NCI-H2029 treated with DMSO at 0.1 percent for 48 hours (cell line): ENCODE measurements at places on chromosomes 7 and 10.

DNA sequence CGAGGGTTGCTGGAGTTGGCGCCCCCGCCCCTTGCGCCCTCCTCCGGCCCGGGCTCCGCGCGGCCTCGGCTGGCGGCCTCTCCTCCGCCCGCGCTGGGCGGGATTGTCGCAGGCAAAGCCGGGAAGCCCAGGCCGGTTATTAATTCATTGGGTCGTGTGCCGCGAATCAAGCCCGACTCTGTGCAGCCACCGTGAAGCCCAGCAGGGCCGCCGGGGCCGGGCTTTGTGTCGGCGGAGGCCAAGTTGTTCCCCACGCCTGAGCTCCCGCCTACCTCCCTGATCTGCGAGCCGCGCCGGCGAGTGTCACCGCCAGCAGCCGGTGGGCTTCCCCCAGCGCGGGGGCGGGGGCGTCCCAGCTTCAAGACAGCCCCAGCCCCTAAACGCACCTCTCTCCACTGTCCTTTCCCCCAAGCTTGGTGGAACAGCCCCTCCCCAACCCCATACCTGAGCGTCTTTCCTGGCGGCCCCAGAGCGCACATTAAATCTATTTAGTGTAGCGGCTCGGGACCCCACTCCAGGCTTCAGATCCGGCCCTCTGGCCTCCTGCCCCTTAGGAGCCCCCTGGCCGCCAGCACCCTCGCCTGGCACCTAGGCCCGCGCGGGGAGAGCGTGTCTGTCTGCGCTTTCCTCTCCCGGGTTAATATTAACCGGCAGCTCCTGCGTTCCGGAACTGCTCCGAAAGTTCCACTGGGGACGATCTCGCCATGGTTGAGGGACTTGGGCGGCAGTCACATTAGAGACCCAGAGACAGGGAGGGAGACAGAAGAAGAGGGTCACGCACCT is 3.5 kb downstream of the SHH start:
- DNase-seq: no peak

- no peak for DNase-seq
Measured at GRCh38 chr10:44047361-44047760, 337.5 kb downstream of the CXCL12 start.

GRCh38 chr10:125744909-125745308 is 25.4 kb downstream of the EDRF1 start:
- DNase-seq: no peak

- no peak for DNase-seq
Measured at GRCh38 chr7:115106316-115106715, 184.4 kb downstream of the MDFIC start.

DNA sequence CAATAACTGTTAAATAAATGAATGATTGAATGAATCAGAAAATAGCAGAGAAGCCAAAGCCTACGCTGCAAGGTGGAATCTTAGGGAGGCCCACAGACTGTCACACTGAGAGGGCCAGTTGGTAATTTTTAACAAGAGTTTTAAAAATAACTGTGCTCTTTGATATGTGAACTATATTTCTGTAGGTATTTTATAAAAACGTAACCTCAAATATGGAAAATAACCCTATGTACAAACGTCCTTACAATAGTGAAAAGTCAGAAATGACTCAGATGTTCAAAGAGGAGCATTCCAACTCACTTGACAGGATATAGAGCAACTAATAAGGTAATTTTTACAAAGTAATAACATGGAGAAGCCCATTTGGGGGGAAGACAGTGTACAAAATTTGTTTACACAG is 18.9 kb upstream of the TMEM273 start:
- DNase-seq: no peak

GRCh38 chr7:1140476-1141104 is 19.4 kb downstream of the ZFAND2A start:
- no peak for DNase-seq

DNA sequence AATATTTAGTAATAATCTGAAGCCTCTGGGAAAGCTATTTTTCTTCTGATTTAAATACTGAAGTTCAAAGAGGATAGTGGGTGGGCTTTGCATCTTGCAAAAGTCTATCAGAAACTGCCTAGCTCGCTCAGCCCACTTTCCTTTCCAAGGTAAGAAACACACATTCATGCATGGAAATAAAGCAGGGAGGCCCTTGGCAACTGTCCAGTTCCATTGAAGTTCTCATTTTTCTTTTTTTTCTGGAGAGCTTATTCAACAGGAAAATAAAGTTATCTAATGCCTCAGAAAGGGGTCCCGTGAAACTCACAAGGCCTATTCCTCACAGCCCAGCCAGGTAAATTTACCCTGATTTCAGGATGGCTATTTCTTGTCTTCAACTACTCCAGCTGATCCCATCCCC is 654.9 kb downstream of the KCNMA1 start:
- no peak for DNase-seq

- peak; percentile 85 for DNase-seq
Measured at GRCh38 chr7:55438757-55439525, 73.8 kb downstream of the LANCL2 start.

- DNase-seq: no peak
Measured at GRCh38 chr10:31959461-31960173, 31.0 kb upstream of the ARHGAP12 start.

DNA sequence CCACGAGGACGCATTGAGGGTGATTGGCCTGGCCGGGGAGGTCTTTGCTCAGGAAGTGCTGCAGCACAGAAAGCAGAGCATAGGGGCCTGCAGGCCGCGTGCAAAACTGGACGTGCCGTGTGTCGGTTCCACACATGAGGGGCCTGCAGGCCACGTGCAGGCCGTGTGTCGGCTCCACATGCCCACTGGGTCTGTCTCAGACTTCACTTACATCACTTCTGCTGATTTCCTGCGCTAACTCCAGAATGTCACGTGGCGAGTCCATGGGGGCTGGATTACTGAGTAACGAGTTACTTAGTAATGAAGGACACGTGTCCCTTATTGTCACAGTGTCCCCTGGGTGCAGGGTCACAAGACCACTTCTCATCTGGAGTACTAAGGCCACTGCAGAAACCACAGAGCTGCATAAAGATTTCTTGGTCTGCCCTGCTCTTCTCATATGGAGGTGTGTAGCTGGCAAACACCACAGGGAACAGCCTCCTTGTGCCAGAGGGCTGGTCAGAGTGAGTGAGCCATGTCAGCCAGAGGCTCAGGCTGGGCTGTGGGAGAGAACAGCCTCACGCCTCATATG is 60.8 kb downstream of the GDI2 start:
- no peak for DNase-seq

- no peak for DNase-seq
Measured at GRCh38 chr7:34354899-34355298, 303.1 kb upstream of the NPSR1 start.

- DNase-seq: no peak
Measured at GRCh38 chr7:107860981-107861652, 29.9 kb upstream of the DLD start.

DNA sequence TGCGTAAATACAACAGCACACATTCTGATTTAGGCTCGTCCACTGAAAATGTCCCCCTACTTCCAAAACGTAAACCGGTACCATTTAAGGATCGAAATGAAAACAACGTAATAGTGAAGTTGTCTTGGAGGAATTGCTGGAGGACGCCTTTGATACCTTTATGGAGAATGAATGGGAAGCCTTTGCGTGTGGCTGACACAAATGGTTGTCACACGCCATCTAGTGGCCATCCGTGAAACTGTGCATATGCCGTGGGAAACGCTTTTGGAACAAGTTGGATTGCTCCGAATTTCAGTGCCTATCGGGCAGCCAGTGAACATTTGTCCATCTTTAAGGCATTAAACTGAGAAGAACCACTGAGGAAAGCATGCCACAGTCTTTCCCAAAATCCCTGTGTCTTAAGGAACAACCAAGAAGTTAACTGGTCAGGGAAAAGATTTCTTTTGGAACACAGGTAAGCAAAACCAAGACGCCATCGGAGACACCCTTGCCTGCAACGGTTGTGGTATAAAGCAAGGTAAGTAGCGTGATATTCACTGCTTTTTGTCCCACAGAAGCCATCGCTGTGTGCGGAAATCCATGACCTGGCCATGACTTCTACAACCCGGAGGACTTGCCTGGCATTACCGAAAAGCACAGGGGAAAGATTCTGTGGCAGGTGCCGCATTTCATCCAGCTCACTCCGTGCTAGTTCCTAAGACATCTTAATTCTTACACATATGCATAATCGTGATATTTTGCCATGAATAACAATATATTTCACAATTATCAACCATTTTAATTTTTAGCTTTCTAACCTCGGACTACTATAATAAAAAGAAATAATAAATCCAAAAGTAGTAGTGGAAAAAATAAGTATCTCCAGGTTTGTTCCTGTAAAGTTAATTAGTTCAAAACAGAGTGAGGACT is 100.6 kb downstream of the FAM204A start:
- DNase-seq: peak; percentile 26

DNA sequence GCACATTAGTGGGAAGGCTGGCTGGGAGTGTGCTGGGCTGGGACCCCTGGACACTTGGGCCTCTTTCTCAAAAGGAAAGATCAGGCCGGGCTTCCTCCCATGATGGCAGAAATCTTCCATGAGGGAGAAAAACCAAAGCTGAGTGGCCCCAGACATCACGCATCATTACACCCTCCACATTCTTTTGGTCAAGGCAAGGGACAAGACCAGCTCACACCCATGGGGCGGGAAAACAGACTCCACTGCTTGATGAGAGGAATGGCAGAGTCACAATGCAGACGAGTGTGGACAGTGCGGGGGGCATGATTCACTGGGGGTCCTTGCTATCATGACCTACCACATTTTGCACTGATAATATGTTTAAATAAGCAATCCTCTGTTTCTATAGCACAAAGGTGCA is 73.3 kb downstream of the CREB3L2 start:
- DNase-seq: no peak

DNA sequence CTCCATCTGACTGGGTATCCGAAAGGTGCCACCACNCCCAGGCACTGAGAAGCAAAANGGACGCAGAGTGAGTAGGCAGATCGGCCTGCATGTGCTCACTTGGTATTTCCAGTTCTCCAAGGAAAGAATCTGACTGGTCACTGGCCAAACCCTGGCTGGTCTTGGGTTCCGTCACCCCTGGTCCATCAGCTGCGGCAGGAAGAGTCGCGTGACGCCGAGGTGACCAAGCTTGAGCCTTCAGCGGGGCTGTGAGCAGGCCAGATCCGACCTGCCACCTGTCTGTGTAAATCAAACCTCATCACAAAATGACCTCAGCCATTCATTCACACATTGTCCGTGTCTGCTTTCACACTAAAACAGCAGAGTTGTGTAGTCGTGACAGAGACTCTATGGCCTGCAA is 28.8 kb upstream of the CHST15 start:
- DNase-seq: no peak

GRCh38 chr7:5284304-5285281 is 1.9 kb downstream of the SLC29A4 start:
- peak; percentile 87 for DNase-seq

- no peak for DNase-seq
Measured at GRCh38 chr10:73855413-73855812, 18.9 kb downstream of the CAMK2G start.

DNA sequence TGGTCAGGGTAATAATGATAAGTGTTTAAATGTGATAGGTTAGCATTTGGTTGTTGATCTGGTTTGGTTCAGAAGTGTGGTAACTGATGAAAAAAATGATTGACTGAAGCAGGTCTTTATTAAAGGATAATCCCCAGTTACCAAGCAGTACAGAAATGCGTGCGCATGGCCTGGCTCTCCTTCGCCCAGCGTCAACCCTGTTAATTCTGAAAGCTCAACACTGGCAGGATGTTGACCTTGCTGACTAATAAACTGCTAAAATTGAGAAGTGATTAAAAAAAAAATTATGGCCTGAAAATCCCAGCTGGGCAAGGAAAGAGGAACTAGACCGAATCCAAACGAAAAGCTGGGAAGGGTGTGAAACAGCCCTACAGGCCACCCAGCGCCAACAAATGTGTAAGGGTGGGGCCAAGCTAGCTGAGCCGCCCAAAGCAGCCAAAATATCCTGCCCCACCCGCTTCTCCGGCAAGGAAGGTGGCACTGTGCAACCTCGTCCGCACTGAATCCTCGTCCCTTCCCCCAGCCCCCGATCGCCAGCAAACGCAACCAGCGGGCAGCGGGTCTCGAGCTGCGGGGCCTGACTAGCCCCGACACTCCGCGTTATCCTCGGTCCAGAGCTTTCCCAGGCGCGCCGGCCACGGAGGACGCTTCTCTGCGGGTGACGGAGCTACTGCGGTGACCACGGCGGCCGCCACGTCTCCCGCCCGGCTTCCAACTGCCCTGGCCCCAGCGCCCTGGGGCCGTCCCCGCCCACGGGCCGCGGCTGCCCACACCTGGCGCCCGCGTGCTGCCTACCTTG is 561 bp downstream of the SHTN1 start:
- peak; percentile 28 for DNase-seq

- DNase-seq: no peak
Measured at GRCh38 chr7:151808400-151809145, 68.3 kb downstream of the PRKAG2 start.

DNA sequence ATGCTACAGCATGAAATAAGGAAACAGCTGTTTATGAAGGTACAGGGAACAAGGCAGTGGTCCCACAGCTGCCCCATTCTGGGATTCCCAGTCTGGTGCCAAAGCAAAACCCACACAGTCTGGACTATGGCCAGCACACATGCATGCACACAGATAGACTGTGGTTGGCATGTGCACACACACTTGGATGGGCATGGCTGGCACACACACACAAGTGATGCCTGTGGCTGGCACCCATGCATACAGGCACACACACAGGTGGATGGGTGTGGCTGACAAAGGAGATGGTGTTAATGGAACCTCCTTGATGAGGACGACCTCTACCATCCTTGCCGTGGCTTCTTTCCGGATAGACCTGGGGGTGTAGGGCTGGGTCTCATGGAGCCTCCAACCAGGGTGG is 114.0 kb upstream of the LYZL2 start:
- DNase-seq: no peak

GRCh38 chr10:71537125-71537524 is 140.4 kb downstream of the CDH23 start:
- DNase-seq: no peak

DNA sequence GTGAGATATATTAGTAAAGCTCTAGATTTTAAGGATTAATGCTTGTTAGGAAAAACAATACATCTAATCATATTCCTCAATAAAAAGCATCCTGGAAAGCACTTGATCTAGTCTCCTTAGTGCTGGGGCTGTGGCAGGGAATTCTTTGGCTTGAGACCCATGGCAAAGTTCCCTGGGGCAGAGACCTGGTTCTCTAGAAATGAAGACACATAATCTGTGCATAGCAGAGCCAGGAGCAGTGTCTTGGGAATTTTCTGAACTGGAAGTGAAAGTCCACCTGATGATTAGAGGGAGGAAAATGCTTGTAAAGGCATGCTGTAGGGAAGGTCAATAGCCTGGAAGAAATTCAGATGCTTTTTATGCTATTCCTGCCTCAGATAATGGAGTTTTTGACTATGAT is 247.4 kb downstream of the CDK14 start:
- no peak for DNase-seq

- no peak for DNase-seq
Measured at GRCh38 chr7:28095231-28095630, 85.4 kb downstream of the JAZF1 start.

DNA sequence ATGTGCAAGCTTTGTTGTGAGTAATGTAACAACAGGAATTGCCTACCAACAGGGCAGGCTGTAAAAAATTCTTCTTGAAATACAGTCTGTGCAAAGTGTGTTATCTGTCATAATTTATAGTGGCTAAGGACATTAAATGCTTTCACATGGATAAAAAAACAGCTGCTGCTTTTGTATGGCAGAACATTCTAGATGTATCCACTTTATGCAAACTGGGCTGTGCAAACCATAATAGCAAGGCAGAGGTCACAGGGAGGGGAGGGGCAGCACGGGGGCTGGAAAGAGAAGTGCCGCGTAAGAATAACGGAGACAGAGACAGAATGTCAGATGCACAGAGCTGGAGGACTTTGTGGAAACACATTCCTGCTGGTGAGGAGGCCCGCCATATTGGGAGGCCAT is 86.1 kb downstream of the VOPP1 start:
- DNase-seq: no peak

GRCh38 chr7:16417906-16418305 is 3.4 kb downstream of the CRPPA start:
- DNase-seq: no peak
